ENCODE measurements at places on chromosomes 7 and 10.

GRCh38 chr10:129809841-129810240 lies 154.2 kb downstream of the EBF3 start:
- no peak for DNase-seq

DNA sequence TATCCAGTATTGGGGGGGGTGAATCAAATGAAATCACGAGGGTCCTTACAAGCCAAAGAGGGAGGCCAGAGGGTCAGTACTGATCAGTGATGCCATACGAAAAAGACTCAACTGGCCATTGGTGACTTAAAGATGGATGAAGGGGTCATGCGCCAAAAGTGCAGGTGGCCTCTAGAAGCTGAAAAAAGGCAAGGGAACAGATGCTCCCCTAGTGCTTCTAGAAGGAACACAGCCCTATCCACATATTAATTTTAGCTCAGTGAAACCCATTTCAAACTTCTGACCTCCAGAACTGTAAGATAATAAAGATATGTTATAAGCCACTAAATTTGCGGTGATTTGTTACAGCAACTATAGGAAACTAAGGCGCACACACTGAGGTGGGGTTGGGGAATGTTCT lies 62.5 kb downstream of the ABI1 start:
- DNase-seq, result no peak

DNA sequence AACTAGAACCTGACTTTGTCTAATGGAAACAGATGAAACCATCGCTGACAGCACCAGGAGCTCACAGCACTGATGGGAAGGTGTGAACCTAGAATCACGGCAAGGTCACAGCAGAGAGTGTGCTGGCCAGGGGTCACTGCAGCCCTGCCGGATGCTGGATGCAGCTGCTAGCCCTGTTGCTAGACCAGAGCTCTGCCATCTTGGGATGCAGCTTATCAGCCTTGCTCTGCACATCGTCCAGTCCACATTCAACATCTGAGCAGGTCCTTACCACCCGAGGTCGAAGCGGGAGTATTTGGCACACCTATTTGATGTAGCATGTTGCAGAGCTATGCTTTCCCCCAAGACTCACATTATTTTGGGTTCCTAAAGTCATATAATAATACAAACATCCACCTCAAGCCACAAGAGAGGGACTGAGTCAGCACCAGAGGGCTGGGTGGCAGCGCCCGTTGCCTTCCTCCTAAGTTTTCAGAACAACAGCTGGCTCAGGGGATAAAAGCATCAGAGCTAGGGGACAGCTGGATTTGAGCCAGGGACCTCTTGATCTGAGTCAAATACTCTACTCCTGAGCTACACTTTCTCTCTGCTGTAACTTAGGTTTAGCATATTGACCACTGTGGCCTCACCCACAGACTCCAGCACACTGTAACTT lies 135.3 kb downstream of the ZNF467 start:
- DNase-seq, result no peak

- DNase-seq, result no peak
Observed at GRCh38 chr10:95388539-95388938, 97.7 kb upstream of the PDLIM1 start.

DNA sequence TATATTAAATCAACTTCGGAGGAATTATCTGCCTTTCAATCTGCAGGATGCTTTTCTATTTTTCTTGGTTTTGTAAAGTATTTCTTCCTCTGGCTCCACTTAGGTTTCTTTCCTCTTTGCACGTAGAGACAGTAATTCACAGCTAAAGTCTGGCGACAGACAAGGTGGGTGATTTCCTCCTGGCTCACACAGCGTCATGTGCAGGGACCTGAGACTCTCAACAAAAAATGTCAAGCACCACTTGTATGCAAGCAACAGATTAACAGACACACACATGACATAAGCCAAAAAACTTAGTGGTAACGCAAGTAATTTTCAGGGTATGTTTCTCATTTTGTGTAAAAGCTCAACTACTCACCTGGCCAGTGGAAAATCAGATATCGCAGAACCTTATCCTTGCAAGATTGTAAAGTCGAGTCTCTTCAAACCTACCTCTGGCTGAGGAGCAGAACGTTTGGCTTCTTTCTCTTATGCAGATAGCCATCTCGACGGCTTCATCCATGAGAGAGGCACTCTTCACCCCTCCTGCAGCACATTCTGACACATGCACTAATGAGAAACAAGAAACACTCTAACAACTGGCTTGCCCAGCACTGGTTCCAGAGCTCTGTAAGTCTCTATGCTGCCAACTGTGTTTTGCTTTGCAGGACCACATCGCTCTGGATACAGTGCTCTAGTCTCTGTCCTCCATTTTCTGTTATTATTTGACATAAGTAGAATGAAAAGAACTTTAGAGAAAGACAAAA lies 188.0 kb downstream of the CDCA7L start:
- DNase-seq, result no peak

DNA sequence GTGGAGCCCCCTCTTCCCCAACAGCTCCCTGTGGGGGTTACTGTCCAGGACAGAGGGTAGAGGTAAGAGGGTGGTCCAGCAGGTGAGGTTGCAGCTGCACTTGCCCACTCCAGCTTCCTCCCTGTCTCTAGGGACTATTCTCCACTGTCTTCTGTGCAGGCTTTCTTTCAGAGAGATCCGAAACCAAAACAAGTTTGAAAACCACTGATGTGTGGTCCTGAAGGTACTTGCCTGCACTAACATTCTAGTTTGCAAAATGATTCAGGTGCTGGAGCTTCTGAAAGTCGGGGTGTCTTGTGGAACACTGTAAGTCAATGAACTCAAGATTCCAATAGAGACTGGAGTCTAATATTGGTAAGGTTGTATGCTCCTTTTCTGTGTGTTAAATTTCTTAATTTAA lies 63.1 kb downstream of the BLNK start:
- DNase-seq, result no peak
